KBM-7 (cell line): ENCODE measurements at places on chromosomes 2 and 18.

- DNase-seq, result no peak
These were observed 36.6 kb downstream of the VAPA start for GRCh38 chr18:9950289-9951016.

GRCh38 chr18:26574958-26575864 is 26.9 kb upstream of the KCTD1 start:
- peak; percentile 36 for DNase-seq

- no peak for DNase-seq
These were observed 225.5 kb downstream of the TGIF1 start for GRCh38 chr18:3675446-3675845.

DNA sequence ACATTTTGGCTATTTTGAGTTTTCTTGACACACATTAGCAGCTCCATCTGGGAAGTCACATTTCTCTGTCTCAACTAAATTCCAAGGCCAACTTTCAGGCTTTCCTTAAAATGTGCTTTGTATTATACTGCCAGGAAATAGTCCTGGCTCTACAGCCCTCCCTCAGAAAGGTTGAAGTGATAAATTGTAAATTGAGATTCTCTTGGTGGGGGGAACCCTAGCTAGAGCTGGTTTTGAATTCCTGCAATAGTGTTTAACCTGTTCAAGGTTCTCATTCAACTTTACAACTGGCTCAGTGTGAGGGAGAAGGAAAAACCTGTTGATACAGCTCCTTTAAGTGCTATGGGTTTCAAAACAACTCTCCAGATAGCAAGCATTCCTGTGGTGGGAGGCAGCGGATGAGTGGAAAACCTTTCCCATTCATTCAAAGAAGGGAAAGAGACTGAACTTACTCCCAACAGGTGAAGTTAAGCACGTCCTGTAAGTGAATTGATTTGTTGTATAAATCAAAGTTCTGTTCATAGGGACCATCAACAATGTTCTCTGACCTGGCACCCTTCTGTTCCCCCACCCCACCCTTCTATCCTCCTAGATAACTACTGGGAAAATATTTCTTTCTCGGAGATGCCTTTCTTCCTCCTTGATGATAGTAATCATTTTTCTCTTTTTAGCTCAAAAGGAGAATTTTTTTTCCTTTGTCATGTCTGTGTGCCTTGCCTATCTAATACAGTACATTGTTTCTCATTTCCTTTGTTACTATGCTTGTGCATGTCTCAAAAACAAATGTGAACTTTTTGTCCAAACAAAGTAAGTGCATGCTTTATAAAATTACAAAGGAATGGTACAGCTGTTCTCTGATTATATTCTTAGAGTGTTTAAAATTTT is 44.2 kb upstream of the SLC39A10 start:
- no peak for DNase-seq

GRCh38 chr18:75211002-75211621 is 515 bp downstream of the TSHZ1 start:
- no peak for DNase-seq

- DNase-seq, result no peak
These were observed 22.7 kb downstream of the MPPE1 start for GRCh38 chr18:11885278-11885947.

GRCh38 chr2:216504376-216504762 is 5.7 kb downstream of the RPL37A start:
- no peak for DNase-seq

DNA sequence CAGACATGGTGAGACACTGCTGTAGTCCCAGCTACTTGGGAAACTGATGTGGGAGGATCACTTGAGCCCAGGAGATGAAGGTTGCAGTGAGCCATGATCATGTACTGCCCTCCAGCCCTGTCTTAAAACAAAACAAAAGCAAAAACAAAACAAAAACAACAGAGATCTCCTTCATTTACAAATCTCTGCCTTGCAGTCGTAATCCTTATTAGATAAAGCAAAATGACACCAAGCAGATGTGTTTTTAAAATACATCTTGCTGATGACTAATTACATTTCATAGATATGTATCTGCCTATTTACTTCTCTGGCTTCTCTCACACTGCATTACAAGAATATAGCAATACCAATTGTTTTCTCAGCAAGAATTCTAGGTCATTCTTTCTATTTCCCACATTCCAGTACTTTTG is 22.8 kb downstream of the NFE2L2 start:
- no peak for DNase-seq

- no peak for DNase-seq
These were observed 5.1 kb downstream of the ZNF236 start for GRCh38 chr18:76827205-76828200.

DNA sequence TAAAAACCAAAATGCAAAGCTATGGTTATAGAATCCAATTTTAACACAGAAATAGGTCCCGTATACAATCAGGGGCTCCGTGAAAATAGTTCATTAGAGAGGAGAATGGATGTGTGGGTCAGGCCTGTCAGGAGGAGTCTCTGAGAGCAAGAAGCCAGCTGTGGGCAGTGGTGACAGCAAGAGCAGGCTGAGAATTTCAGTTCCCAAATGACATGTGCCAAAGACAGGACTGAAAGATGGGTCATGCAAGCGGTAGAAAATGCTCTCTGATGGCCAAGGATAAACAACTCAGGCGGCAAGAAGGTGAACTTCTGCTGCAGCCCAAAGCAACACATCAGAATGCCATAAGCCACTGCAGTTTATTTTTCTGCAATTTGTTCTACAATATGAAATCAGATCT is 100.4 kb downstream of the CCDC141 start:
- no peak for DNase-seq
